ENCODE measurements at places on chromosomes 4 and X. TPM values are rescaled to one million over a fixed set of nuclear protein-coding genes. Genes with fewer than 3 reads are reported as not detected.

Gene UGT2B17
- total RNA-seq = 1.3 TPM

Gene COL4A6
- under 0.01 TPM for total RNA-seq

Gene MRPL1
- 16.6 TPM for total RNA-seq

Gene FOXO4
- 38.2 TPM for total RNA-seq

Gene ARHGAP6
- 0.84 TPM for total RNA-seq

Gene BEND2
- total RNA-seq = 0.09 TPM

Gene SPARCL1
- 25.8 TPM for total RNA-seq

Gene TRIM60
- not detected for total RNA-seq

Gene NAA10
- total RNA-seq = 30.6 TPM
